ENCODE measurements at places on chromosomes 12 and 14.
A peak's percentile ranks its signal among the peaks of the same experiment; 100 is the strongest.

DNA sequence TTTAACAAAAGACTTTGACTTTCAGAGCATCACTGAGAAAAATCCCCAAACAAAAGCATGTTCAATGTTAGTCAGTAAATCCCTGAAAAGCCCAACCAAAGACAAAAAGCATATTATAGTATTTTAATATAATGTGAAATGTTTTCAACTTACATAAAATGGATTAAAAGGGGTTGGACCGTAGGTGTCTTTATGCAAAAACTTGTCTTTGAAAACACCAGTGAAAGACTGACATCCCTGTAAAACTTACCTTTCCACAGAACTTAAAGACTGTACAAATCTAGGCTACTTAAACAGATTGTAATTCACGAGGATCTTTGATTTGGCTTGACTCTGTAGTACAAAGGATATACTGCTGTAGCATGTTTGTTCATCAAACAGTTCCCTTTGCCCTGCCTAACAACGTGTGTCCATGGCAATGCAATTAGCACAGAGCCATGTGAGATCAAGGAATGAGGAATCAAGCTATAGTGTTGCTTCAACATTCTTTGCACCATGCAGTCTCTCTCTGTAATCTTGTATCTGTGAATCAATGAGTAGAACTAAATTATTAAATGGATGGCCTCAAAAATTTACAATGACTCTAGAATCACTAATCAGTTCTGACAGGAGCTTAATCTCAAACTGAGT, 138.5 kb upstream of the SYT1 start:
- DNase-seq, result peak; percentile 28

GRCh38 chr14:77052281-77053044, 24.0 kb upstream of the IRF2BPL start:
- no peak for DNase-seq

- peak; percentile 72 for DNase-seq
Measured at GRCh38 chr14:24965934-24966578, 83.9 kb downstream of the STXBP6 start.

DNA sequence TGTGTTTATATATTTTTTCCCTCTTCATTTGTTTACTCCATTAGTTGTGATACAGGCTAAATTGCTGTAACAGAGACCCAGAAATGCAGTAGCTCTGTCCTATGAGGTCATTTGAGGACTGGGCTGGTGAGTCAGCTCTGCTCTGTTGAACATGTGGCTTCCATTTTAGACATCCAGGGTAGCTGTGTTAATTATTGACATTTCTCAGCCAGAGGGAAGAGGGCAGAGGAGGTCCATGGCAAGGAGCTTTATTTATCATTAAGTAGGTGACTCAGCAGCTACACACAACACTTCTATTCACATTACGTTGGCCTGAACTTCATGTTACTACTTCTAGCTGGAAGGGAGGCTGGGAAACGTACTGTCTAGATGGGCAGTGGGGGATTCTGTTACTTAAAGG, 85.4 kb downstream of the PTCSC3 start:
- DNase-seq, result peak; percentile 38

DNA sequence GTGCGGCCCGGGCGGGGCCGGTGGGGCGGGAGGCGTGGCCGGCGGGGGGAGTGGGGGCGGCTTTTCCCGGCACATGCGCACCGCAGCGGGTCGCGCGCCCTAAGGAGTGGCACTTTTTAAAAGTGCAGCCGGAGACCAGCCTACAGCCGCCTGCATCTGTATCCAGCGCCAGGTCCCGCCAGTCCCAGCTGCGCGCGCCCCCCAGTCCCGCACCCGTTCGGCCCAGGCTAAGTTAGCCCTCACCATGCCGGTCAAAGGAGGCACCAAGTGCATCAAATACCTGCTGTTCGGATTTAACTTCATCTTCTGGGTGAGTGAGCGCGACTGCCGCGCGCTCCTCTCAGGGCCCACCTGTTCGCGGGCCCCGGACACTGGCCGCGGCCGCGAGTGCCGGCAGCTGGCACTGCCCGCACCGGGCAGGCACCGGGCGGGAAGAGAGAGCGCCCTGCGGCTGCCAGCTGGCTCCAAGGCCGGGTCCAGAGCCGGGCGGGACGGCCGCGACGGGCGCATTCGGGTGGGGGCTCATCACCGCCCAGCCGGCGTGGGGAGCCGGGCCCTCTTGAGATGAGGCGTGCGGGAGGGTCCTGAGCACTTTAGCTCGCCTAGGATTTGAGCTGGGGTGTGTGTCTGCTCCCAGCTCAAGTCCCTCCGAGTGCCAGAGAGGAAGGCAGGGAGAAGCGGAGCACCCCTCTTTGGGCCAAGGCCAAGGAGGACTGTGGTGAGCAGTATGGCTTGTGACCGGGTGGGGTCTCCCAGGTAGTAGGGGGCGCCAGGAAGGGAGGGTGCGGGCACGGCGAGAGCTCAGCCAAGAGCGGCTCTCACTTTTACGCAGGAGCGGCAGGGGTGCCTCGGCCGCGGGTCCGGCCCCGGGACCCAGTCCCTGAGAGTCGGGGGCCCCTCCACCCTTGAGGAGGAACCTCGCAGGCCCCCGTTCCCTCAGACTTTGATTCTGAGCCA, at the start of gene CD9:
CD9 (plus strand) TSS at position 145 of the 957 bp plus-strand sequence; CDS start at position 245, 100 bp downstream.
- peak; percentile 39 for DNase-seq

- no peak for DNase-seq
Measured at GRCh38 chr14:64569138-64569631, 19.4 kb downstream of the PPP1R36 start.

DNA sequence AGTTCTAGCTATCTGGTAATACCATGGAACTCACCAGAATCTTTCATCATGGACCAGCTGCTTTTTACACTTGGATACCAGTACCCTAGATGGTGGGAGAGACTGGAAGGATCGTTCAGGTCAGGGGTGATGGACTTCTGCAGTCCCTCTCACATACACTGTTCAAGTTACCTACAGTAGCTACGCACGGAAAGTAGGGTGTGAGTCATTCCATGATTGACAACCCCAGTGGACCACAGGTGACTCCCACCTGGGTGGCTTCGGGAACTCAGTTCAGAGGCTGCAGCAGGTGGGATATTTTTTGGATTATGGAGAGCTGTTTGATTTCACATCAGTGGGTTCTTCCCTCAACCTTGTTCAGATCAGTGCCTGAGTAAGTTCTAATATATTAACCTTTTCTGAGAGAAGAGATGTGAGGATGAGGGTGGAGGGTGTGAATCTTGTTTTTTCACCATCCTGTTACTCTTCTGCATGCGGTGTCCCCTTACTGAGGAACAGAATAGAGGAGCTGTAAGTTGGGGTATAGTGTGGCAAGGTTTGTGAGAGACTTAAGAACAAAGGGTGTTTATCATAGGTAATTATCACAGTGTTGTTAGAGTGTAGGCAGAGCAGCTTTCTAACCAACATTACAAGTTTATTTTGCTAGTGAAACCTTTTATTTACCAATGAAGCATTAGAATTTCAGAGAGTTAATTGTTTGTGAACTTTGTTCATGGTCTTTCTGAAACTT, 39.6 kb downstream of the PRKCH start:
- DNase-seq, result no peak

DNA sequence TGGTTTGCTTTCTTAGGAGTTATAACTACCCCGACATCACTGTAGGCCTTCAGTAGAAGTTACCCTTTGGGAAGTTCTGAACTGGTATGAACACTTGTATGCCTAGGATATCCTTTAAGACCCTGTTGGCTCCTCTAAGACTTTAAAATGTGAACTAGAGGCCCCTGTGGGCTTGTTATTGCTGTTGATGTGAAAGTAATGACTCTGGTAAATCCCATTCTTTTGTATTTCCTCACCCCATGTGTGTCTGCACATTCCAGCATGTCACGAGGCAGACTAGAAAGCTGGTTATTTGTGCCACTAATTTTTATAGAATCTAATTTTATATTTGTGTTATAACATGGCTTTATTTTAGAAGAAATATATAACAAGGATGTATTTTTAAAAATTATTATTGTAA, 48.9 kb downstream of the SERPINA10 start:
- DNase-seq, result no peak

DNA sequence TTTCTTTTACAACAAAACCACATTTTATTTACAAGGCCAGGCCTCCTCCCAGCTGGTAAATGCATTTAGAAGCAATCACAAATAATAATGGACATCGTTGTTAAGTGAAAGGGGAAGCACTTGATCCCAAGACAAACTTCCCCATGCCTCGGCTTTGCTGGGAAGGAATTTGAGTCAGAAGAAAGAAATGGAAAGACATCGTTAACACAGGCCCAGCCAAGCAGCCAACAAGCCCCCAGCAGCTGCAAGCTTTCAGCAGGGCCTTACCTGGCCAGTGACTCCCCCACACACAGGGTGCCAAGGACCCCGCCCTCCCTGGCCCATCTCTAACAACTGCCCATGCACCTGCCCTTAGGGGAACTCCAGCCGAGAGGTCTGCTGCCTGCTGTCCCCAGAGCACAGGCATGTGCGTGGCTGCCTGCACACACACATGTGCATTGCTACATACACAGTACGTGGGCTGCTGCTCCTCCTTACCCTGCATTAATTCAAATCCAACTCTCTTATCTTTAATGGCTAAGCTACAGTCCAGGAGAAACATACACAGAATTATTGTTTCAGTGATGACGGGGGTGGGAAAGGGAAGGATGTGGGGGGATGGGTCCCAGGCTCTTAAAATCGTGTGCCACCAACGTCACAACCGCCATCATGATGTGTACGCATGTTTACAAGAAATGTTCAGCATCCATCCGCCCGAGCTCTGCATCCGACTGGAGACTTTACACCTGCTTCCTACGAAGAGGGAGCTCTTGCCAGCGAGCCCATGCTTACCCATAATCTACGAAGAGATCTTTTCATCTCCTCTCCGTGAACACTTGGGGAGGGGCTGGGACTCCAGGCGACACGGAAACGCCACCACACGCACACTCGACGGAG, 9.8 kb downstream of the BCL11B start:
- DNase-seq, result no peak

DNA sequence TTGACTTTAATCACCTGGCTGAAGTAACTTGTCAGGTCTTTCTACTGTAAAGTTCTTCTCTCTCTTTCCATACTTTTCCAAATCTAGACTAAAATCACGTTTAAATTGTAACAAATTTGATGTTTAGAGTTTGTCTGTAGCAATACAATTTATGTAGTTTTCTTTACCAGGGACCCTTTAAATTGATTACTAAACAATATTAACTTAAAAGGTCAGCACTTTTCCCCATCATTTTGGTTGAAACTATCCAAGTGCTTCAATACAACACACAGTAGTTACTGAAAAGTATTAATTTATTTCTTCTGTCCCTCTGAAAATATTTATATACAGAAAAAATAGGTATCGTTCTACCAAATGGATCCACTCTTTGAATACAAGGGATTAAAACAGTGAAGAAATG, 350.8 kb downstream of the SLC16A7 start:
- no peak for DNase-seq

DNA sequence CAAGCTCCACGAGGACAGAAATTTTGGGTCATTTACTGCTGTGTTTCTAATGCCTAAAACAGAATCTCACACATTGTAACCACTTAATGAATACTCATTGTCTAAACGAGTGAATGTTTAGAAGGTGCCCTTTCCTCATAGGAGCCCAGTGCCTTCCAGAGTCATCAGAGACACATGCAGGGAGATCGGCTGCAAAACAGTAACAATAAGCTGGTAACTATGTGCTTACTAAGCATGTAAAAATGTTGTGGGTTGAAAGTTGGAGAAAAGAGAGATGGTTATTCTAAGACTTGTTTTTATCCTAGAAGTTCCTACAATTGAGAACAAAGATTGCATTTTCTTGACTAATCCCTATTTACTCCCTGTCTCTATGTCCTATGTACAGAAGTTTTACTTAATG, 7.4 kb downstream of the TESPA1 start:
- no peak for DNase-seq

DNA sequence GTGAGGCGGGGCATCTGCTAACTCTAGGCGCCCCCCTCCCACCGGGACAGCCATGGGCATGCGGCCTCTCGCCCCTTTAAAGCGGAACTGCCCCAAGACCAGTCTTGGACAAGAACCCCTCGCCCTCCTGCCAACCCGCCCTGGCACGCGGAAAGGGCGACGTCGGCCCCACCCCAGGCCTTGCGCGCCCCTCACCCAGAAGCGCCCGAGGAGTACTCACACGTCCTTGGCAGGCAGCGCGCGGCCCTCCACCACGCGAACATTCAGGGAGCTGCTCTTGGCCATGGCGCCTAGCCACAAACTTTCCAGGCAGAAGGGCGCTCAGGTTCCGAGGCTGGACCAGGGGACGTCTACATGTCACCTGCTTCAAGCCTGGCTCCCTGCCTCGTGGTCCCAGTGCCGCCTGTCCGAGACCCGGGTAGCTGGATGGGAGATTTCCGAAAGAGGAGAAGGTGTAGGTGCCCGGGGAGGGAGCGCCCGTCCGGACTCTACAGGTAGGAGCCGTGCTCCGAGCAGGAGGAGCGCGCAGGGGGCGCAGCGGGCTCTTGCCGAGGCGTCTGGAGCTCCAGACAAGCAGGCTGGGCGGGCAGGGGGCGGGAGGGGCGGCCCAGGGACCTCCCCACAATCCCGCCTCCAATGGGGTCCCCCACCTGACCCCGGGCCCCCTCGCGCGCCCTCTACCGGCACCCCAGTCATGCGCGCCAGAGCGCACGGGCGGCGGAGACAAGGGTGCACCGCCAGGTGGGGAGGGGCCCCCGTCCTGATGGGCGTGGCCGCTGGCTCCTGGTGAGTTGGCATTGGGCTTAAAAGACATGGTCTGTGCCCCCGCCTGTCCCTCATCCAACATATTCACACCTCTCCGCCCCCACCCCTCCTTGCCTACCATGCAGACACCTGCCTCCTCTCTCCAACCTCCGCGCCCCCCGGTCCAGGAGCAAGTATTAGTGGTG, at the start of gene RASAL1:
RASAL1 (minus strand) TSS at position 584 of the 950 bp plus-strand sequence; CDS start at position 285, 299 bp downstream.
- DNase-seq, result peak; percentile 30

DNA sequence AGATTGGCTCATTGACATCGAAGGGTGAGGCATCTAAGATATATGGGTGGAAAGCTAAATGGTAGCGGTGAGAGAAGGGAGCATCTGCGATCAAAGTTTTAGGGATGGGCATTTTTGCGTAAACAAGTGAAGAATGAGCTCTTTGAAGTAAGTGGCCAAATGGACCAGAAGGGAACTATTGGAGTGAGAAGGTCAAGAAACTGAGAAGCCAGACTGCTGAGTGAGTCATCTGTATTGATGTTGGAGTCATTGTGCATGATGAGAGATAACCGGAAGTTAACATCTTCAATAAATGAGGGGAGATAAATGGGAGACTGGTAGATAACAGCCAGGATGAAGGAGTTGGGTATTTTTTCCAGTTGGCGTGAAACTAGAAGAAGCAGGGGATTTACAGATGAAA, 271.9 kb upstream of the PDE3A start:
- DNase-seq, result no peak

All from large intestine (tissue), 12 donors.